ENCODE measurements at places on chromosomes 6 and 20.

DNA sequence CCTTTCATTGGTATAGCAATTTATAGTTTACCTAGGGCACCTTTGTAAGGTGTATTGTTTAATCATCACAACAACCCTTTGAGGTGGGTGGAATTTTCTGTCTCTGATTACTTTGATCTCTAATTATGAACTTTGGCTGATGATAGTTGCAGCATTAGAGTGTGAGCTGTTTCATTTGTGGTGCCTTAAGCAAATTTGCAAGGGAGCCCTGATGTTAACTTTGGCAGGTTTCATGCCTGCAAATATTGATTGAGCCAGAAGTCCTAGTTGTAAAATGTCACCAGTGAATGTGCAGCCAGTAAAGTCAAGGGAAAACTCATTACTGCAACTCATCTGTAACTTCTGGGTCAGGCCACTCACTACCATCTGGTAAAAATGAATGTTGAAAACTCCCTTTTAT, 29.8 kb downstream of the CTNNBL1 start:
- no peak for DNase-seq

DNA sequence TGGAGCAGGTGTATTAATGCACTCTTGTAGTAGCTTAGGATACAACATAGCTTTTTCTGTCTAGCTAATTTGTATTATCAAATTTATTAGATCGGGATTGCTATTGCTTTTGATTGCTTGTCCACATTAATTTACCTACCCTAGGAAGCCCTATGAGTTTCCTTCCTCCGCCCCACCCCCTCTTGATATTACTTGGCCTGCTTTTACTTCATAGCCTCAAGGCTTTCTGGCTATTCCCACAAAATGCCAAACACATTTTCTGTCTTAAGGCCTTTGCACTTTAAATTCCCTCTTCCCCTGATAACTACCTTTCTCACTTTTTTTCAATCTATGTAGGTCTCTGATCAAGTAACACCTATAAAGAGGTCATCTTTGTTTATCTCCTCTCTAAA, 99.1 kb upstream of the PRSS16 start:
- DNase-seq: no peak

GRCh38 chr6:111098597-111098996, 11.3 kb downstream of the SLC16A10 start:
- no peak for DNase-seq

DNA sequence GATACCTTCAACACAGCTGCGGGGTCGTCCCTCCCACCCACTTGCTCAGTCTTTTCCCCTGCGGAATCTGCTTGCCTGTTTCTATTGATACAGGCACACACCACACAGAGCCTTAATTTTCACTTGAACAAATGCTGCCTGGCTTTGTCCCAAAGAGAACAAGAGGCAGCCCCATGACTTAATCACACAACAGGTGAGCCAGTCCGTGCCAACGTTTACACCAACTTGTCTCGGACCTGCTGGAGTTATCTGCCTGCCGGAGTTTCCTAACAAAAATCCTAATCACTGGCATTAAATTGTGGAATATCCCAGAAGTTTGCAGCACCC, 186.8 kb upstream of the RREB1 start:
- DNase-seq: no peak

- DNase-seq: no peak
Observed at GRCh38 chr20:36908603-36909002, 32.7 kb downstream of the TLDC2 start.

DNA sequence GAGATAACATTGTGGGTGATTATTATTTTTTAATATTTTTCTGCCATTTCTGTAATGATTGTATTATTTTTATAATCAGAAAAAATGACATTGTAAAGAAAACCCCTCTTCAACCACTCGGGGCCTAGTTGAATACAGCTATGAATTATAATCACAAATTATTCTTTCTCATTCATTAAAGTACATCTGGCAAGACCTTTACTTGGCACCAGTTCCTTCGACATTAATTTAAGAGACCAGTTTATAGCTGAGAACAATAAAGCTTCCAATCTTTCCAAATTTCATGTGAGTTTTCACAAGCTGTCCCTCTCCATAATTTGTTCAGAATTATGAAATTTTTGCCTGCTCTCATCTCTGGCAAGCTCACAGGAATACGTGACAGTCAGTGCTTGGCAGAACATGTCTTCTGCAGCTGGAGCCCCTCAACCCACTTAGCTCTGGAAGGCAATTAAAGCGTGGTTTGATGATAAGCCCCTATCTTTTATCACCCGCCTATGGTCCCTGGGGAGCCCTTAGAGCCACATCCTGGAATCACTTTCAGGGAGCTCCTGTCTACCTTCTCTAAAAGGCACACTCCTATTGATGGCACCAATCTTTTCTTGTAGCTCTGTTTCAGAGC, 237.2 kb upstream of the PRND start:
- DNase-seq: no peak

- no peak for DNase-seq
Observed at GRCh38 chr20:20713244-20713765, 861 bp upstream of the RALGAPA2 start.

GRCh38 chr6:142944124-142945048, 590 bp downstream of the HIVEP2 start:
- no peak for DNase-seq

- DNase-seq: no peak
Observed at GRCh38 chr6:37658121-37658520, 39.6 kb downstream of the MDGA1 start.

- peak; percentile 50 for DNase-seq
Observed at GRCh38 chr6:143510991-143511891, at the start of gene FUCA2. TSS of gene FUCA2 (minus strand) at chr6:143511720. CDS start at chr6:143511634, 86 bp downstream.

DNA sequence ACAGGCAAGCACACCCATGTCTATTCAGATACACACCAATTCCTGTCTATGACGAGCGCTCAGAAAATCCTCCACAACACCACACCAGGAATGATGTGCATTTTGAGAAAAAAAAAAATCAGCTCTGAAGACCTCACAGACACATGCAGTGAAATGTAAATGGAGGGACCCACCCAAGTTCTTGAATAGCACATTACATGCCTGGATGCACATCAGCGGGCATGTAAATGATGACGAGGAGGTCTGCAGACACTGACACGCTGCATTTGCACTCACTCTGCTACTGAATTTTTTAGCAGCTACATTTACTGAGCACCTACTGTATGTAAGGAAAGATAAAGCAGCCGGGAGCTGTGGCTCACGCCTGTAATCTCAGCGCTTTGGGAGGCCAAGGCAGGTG, 14.7 kb downstream of the NRSN2 start:
- no peak for DNase-seq

GRCh38 chr20:33311996-33312395, 29.0 kb downstream of the BPIFB1 start:
- DNase-seq: no peak

GRCh38 chr6:73248192-73248903, 14.6 kb downstream of the KHDC1 start:
- DNase-seq: no peak

- DNase-seq: no peak
Observed at GRCh38 chr20:31858760-31859083, 11.6 kb downstream of the DUSP15 start.

GRCh38 chr6:138803861-138804260, 8.0 kb downstream of the ECT2L start:
- DNase-seq: no peak

GRCh38 chr20:19995220-19995863, 21.8 kb upstream of the NAA20 start:
- DNase-seq: no peak

- peak; percentile 61 for DNase-seq
Observed at GRCh38 chr20:10501402-10501801, 66.3 kb downstream of the SLX4IP start.

GRCh38 chr6:21868226-21868625, 274.7 kb downstream of the SOX4 start:
- DNase-seq: no peak

DNA sequence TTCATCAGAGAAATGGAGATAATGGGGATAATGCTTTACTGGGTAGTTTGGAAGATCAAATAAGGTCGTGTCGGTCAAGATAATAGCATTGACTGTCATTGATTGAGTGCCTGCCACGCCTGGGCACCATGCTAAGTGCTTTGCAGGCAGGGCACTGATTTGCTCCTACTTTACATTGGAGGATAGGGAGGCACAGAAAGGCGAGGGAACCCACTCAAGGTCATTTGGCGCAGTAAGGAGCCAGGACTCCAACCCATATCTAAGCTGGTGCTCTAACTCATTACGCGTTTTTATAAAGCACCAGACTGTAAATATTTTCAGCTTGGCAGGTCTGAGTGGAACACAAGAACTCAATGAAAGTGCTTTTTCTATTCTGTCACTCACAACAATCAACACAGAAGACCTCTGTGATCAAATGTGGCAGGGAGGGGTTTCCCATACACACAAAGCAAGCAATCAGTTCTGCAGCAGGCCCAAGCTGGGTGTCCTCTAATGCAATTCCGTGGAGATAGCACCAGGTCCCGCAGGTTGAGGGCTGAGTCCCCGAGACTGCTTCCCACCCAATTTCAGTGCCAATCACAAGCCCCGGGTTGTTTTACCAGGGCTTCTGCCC, 373.6 kb downstream of the CDH26 start:
- DNase-seq: no peak

DNA sequence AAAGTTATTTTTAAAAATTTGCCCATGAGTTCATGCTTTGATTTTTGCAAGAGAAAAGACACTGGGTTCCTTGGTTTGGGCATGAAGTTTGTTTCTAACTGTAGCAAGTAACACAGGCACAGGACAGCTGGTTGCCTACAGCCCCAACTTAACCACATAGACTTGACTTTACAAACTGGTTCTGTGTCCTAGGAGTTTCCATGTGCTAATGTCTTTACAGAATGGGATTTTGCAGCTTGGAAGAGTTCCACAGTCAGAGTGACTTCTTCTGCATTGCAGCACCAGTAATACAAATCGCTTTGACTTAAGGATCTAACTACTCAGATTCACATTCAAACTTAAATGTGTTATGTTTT, 44.3 kb downstream of the OR2B2 start:
- peak; percentile 77 for DNase-seq

GRCh38 chr6:38175786-38176185, 356.3 kb downstream of the ZFAND3 start:
- DNase-seq: no peak

- no peak for DNase-seq
Observed at GRCh38 chr6:43771858-43772680, 2.1 kb downstream of the VEGFA start.

DNA sequence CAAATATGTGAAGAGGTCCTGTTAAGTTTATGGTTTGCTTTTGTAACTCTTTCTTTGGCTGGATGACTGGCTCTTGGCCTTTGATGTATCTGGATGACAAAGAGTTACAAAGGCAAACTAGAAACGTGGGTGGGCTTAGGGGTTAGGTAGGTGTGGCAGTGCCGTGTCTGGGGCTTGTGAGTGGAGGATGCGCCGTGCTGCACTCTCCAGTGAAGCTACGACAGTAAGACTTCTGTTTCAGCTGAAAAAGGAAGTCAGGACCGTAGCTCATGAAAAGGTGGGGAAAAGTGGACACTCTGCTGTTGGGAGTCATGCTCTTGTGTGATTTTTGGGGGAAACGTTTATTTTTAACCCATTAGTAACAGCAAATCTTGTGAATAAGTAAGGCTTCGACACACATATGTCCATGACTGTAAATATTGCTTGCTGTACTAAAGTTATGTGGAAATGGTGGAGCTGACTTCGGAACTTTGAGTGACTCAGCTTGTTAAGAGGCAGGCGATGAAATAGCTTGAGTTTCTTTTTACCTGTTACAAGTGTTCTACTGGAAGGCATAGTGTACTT, 45.6 kb downstream of the DUSP22 start:
- no peak for DNase-seq

DNA sequence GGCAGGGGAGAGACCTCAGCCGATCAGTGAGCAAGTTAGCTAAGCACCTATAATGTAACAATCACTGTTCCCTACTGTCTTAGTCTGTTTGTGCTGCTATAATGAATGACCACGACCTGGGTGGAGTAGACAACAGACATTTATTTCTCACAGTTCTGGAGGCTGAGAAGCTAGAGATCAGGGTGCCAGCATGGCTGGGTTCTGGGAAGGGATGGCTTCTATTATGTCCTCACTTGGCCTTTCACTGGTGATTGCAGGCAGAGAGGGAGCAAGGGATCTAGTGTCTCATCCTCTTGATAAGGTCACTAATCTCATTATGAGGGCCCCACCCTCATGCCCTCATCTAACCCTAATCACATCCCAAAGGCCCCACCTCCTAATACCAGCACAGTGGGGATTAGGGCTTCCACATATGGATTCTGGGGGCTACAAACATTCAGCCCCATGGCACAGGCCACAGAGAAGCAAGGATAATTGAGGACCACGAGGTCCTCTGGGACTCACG, 162.5 kb downstream of the CD83 start:
- no peak for DNase-seq

DNA sequence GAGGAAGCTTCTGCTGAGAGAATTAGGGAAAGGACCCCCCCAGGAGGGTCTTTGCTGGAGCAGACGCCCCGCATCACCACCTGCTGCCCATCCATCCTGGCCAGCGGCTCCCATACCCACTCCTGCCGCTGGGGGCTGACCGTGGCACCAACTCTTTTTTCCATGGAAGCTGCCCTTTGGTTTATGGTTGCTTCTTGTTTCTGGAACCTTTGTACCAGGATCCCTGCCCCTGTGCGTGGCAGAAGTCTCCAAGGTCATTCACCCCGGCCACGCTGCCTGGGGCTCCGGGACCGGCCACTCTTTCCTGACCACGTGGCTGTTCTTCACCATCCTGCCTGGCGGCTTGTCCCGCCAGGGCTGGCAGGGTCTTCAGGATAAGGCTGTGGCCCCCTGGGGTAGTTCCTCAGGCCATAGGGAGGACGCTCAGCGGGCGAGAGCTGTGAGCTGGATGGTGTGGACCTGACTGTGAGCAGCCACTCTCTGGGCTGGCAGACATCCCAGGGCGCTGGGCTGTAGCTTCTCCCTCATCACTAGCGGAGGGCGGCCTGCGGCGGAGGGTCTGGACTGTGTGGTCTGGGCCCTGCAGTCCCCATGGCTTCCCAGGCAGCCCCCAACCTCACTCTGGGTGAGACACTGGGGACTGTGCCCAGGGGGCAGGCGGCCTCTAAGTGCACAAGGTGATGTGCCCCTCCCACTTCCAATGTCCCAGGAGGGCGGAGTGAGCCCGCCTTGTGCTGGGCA, 22.8 kb upstream of the RBBP8NL start:
- no peak for DNase-seq

DNA sequence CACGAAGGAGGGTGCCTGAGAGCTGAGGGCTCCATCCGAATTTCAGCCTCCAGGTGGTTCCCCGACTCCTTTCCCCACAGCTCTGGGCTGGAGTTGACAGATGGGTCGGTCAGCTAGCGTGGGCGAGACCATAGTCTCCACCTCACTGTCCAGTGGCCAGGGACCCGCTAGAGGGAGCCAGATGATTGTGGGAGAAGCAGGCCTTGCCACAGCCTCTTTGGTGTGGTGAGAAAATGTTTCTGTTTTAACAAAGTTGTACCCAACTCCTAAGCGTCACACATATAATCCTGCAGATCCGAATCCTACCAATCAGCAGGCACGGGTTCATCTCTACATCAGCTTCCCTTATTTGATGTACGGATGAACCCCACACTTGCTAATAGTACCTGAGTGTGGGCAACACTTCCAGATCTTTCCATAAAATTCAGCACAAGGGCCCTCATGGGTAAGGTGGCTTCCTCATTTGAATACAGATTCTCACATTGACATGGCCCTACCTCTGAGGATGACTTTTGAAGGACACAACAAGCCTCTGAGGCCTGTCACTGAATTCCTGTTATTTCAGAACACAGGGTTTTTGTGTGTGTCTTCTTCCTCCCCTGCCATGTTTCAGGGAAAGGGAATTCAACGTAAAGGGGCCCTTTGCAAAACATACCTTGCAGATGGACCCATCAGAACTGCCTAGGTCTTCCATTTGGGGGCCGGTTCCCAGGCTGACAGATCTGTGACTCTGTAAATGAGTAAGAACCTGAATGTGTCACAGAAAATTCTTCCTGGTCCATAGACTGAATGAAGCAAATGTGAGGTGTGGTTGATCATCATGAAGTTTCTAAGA, 103.2 kb upstream of the DUSP22 start:
- no peak for DNase-seq
